Right ventricle myocardium superior (tissue), 1 donor: ENCODE measurements at places on chromosomes 4 and X.

DNA sequence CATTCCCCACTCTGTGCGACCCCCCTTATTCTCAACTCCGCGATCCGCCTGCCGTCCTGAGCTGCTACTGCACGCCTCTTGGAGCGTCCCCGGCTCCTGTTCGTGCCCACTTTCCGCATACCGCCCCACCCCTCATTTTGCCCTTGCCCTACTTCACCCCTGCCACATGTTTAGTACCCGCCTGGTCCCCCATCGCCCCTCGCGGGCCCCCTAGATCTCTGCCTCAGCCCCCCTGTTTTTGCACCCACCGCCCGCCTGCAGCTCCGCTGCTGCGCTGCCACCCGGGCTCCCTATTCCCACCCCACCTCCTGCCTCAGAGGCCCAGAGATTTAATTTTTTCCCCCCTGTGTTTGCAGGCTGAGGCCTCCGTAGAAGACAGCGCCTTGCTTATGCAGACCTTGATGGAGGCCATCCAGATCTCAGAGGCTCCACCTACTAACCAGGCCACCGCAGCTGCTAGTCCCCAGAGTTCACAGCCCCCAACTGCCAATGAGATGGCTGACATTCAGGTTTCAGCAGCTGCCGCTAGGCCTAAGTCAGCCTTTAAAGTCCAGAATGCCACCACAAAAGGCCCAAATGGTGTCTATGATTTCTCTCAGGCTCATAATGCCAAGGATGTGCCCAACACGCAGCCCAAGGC is 1.4 kb downstream of the MAGED1 start:
- no peak for DNase-seq

DNA sequence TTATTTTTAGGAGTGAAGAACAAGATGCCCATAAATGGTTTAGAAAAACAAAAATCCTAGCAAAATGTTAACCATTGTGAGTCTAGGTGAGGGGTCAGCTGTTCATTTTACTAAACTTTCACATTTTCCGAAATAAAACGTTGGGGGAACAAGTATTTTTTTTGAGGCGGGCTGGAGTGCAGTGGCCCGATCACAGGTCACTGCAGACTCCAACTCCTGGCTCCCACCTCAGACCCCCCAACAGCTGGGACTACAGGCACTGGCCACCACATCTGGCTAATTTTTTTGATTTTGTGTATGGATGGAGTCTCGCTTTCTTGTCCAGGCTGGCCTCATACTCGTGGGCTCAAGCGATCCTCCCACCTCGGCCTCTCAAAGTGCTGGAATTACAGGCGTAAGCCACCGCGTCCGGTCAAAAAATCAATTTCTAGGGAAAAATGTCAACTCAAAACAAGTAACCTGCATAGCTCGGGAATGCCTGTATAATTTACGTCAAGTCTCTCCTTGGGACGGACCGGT is 742 bp upstream of the TAF1 start:
- DNase-seq, result no peak

- no peak for DNase-seq
Measured at GRCh38 chrX:79408623-79409322, 41.6 kb upstream of the ITM2A start.

GRCh38 chr4:143372093-143372915 is 35.6 kb downstream of the GAB1 start:
- DNase-seq, result no peak

GRCh38 chr4:119300101-119300978 is 21.6 kb downstream of the FABP2 start:
- DNase-seq, result peak; percentile 98

GRCh38 chrX:40445691-40446090 is 135.1 kb upstream of the ATP6AP2 start:
- no peak for DNase-seq
